ENCODE measurements at places on chromosomes 11 and 22.

DNA sequence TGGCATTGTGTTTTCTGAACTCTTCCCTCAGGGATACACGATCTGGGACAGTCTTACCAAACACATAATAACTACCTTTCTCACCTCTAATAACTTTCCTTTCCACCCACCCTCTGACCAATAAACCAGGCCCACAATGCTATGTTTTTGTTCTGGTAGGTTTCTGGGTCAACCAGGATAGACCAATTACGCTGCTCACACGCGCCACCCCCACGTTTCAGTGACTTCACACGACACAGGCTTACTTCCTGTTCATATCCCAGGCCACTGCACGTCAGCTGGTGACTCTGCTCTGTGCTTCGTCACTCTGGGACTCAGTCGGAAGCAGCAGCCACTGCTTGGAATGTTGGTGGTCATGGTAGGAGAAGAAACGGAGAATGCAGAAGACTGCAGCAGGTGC, 2.5 kb downstream of the KRTAP5-4 start:
- DNase-seq = no peak

GRCh38 chr11:65639623-65640482, 2.0 kb downstream of the SIPA1 start:
- DNase-seq = no peak

DNA sequence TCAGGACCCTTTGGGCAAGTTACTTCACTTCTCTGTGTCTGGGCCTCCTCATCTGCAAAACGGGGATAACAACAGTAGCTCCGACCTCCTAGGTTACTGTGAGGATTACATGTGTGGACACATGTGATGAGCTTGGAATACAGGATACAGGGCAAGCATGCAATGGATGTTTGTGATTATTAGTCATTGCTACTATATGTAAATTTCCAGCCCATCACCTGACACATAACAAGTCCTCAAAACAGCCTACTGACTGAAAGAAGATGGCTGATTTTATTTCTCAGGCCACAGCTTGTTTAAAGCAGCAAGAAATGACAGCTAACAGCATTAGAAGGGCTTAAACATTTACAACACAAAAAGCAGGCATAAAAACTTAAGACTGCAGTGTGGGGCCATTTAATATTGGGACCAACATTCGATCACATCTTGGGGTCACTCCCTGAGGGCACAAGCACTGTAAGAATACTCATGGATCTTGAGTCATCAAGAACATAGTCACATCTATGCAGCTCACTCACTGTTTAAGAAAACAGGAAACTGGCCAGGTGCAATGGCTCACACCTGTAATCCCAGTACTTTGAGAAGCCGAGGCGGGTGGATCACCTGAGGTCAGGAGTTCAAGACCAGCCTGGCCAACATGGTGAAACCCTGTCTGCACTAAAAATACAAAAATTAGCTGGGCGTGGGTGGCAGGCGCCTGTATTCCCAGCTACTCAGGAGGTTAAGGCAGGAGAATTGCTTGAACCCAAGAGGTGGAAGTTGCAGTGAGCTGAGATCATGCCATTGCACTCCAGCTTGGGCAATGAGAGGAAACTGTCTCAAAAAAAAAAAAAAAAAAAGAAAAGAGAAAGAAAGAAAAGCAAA, 49.5 kb downstream of the ABTB2 start:
- no peak for DNase-seq

- DNase-seq = no peak
These were observed 663.2 kb downstream of the CNTN5 start for GRCh38 chr11:99683933-99684332.

GRCh38 chr11:64067230-64067993, 31.7 kb downstream of the FLRT1 start:
- DNase-seq = no peak

DNA sequence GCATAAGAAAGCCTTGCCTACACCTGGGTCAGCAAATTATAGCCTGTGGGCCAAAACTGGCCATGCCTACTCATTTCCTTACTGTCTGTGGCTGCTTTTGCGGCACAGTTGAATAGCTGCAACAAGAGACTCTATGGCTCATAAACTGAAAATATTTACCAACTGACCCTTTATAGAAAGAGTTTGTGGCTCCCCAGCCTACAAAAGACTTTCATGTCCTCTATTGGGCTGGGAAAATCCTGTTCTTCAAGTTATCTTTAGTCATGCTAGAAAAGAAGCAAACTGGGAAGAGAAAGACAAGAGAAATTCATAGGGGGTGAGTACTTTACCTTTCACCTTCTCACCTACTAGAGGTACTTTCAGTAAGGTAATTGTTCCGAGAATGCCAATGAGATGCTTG, 175.1 kb downstream of the SWAP70 start:
- no peak for DNase-seq

Measured in HS-27A (cell line).